ENCODE measurements at places on chromosomes 13 and 19.
A peak's percentile ranks its signal among the peaks of the same experiment; 100 is the strongest.

GRCh38 chr19:48836089-48837017 is at the start of gene HSD17B14:
Gene HSD17B14, minus strand, starts transcription at chr19:48836491. Its CDS starts 80 bp downstream, at chr19:48836411.
- DNase-seq = no peak

- DNase-seq = no peak
These were observed 77.1 kb downstream of the DNAJC3 start for GRCh38 chr13:95754069-95754468.

DNA sequence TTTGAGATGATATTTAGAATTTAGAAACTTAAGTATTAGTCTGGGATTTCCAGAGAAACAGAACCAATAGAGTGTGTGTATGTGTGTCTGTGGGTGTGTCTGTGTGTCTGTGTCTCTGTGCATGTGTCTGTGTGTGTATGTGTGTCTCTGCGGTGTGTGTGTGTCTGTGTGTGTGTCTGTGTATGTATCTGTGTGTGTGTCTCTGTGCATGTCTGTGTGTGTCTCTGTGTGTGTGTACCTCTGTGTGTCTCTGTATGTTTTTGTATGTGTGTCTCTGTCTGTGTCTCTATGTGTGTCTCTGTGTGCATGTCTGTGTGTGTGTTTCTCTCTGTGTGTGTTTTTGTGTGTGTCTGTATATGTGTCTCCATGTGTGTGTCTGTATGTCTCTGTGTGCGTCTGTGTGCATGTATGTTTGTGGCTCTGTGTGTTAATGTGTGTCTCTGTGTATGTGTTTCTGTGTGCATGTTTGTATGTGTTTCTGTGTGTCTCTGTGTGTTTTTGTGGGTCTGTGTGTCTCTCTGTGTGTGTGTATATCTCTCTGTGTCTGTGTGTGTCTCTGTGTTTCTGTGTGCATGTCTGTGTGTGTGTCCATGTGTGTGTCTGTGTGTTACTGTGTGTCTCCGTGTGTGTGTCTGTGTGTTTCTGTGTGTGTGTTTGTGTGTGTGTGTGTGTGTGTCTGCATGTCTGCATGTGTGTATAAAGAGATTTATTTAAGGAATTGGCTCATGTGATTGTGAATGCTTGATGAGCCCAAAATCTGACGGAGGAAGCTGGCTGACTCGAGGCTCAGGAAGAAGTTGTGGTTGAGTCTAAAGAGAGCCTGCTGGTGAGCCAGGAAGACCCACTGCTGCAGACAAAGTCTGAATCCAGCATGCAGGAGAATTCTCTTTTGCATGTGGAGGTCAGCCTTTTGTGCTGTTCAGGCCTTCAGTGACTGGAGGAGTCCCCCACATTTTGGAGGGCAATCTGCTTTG is 22.2 kb downstream of the GPR42 start:
- no peak for DNase-seq

DNA sequence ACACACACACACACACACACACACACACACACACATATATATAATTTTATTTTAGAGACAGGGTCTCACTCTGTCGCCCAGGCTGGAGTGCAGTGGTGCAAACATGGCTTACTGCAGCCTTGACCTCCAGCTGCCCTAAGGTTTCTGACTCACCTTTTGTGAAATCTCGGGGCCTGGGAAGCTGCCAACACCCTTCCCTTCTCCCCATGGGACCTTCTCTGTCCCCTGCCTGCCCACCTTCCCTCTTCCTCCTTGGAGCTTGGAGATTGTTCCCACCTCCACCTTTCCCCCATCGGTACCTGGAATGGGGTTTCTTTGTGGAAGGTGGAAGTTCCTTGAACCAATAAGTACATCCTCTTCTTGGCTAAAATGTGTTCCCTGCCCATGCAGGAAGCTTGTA is 6.3 kb downstream of the ARRDC5 start:
- DNase-seq = no peak

DNA sequence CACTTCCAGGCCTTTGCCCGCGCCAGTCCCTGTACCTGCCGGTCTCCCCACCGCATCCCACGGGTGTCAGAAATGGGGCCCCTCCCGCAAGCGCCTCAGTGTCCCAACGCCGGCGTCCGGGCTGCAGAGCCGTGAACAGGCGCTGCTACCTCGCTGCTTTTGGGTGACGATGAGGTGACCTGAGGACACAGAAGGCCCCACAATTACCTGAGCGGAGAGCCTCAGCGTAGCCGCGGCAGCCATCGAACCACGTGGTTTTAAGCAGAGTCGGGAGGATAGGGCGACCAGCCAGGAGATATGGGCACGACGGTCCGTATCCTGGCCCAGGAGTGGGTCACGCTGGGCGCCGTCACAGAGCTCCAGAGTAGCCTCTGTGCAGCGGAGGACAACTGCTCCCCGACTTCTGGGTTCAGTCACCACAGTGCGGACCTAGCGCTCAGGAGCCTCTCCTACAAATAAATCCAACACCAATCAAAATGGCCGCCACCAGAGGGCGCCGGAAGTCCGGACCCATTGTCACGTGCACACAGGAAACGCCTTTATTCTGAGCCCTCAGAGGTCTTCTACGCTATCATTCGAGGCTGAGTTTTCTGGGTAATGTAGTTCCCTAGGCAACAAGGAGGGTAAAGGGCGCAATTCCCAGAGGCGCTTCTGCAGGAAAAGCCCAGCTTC is at the start of gene ZNF814:
Gene ZNF814, minus strand, starts transcription at position 478 of the 672 bp plus-strand sequence. Its CDS starts 235 bp downstream, at position 243.
- DNase-seq = peak; percentile 83

GRCh38 chr19:49475995-49476880 is 2.2 kb downstream of the FLT3LG start:
- peak; percentile 71 for DNase-seq

DNA sequence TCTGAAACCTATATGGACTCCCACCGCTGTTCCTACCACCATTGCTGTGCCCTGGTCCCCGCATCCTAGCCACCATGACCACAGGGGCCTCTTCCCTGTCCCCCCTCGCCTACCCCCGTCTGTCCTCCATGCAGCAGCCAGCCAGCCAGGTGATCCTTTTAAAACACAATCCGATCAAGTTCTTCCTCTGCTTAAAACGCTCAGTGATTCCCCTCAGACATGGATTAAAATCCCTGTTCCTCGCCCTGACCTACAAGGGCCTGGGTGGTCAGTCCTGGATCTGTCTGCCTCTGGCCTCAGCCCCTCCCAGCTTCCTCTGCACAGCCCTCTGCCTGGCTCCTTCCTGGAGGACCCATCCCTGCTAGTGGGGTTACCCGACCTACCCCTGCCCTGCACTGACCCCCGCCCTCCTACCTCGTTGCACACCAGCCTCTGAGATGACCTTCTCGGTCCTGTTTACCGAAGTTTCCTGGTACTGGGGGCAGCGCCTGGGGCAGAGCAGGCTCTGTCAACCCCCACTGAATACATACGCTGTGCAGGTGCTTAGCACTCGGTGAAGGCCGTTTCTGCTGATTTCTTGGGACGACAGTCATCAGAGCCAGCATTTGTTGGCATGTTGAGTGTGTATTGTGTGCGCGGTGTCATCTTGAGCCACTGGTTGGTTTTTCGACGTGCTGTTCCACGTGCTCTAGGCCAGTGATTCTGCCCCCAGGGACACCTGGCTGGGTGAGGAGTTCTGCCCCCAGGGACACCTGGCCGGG is 14.7 kb upstream of the LENG8 start:
- DNase-seq = no peak

DNA sequence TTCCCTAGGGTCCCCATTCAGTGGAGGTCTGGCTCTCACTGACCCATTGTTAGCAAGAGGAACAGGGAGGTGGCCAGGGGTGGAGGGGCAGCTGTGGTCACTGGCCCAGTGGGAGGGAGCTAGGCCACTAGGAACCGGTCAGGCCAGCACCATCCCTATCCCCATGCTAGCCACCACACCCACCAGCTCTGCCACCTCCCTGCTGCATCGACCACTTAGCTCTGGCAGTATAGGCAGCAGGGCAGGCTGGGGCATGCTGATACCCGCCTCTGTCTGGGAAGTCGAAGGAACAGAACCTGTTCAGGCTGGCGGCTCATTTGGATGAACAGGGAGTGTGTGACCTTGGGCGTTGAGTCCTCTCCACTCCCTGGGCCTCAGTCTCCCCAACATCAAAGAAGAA is 4.7 kb downstream of the PPP1R13L start:
- no peak for DNase-seq

GRCh38 chr19:19372656-19373416 is 32.6 kb upstream of the GATAD2A start:
- peak; percentile 69 for DNase-seq

- no peak for DNase-seq
These were observed 7.7 kb downstream of the EPS15L1 start for GRCh38 chr19:16463991-16464575.

DNA sequence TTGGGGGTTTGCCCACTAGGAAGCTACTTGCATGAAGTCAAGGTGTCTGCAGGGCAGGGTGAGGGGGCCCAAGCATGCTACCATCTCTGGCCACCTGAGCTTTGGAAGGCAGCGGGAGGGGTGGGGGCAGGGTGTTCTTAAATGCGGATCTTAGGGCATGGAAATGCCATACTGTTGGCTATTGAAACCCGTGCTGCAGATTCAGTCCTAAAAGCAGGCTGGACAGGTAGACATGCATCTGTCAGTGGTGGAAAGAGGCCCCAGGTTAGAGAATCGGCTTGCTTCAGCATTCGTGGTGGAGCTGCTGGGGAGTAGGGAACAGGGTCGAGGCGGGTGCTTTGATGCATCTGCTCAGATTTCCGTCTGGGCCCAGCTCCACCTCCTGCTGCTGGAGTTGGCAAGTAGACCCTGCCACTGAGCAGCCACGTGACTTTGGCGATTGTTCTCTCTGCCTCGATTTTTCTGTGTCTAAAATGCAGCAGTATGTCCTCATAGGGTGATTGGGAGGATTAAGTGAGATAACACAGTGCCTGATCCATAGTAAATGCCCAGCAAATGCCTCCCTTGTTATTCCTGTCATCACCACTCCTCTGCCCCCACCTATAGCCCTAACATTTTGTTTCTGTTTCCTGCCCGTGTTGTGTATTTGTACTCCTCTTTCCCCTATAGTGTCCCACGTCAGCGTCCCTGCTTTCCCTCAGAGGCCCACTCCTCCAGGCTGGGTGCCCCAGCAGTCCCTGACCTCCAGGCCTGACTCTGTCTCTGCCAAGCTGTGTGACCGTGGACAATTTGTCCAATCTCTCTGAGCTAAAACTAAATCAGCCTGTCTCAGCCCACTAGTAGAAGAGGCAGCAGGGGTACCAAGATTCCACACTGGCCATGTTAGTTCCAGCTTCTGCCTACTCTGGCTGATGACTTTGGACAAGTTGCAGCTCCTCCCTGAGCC is 5.8 kb downstream of the PPP1R37 start:
- DNase-seq = no peak

DNA sequence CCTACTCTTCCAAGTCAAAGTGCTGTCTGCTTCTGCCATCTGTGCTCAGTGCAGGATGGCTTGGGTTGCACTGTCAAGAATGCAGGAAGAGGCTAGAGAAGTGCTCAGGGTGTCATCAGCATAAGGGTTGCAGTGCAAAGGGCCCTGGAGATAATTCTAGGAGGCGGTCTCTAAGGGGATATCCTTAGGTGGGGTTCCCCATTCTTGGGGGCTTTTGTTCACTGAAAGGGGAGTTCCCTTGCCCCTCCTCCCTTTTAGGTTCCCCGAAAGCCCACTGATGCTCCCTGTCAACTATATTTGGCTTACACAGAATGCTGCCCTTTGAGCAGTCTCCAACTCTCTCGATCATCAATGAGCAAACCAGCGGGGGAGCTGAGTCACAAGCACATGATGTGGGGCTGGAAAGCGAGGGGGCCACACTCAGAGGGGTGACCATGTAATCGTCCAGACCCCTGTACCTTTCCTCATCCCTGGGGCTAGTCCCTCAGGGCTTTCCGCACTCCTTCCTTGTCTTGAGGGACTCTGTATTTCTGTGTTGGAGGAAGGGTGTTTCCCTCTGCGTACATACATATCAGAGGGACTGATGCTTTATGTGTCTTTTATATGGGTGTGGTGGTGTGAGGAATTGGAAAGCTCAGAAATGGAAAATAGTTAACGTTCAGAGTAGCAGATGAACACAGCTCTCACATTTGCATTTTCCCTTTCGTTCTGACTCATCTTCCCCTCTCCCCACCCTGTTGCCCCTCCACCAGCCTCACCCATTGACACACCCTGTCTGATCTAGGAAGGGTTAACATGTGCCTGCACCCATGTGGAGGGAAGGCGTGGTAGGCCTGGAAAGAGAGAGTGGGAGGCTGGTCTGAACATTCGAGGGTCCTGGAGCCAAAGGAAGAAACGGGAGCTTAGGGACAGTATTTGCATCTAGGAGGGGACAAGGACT is 6.7 kb downstream of the ZBTB32 start:
- DNase-seq = no peak

GRCh38 chr13:51523082-51523518 is 61.2 kb upstream of the WDFY2 start:
- peak; percentile 49 for DNase-seq

DNA sequence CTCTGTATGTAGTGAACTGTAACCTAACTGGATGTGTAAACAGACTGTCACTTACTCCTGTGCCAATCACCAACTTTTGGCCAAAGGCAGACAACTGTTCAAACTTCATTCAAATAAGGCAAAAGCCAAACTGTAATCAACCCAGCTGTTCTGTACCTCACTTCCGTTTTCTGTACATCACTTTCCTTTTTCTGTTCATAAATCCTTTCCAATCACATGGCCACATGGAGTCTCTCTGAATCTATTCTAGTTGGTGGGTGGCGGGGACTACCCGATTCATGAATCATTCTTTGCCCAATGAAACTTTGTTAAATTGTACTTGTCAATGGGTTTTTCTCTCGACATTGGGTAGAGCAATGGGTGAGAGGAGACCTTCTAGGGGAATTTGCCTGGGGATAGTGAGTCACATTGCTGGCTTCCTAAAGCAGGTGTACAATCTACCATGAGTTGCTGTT is 178.3 kb upstream of the RFC3 start:
- DNase-seq = no peak

- DNase-seq = no peak
These were observed 33.2 kb upstream of the STARD13 start for GRCh38 chr13:33318744-33319143.

DNA sequence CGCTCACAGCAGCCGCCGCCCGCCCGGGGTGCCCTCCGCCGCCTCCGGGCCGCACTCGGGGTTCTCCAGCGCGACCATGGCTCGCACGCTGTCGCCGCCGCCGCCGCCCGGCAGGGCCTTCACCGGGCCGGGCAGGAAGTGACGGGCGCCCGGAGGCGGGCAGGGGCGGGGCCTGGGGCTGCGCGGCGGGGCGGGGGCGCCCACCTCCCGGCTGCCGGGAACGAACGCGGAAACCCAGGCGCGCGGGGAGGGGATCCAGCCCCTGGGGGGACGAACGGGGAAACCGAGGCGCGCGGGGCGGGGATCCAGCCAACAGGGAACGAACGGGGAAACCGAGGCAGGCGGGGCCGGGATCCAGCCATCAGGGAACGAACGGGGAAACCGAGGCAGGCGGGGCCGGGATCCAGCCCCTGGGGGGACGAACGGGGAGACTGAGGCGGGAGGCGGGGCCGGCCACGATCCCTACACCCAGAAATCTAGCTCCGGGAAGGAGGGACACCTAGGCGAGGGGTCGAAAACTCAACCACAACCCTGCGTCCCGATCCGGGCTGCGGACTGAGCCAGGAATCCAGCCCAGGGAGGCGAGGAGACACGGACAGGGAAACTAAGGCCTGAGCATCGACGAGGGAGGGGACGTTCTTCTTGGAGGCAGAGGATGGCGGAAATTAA is at the start of gene R3HDM4:
Gene R3HDM4, minus strand, starts transcription at position 140 of the 669 bp plus-strand sequence. Its CDS starts 62 bp downstream, at position 78.
- DNase-seq = peak; percentile 85
